Nucleus accumbens (tissue), 56 donors: ENCODE measurements at places on chromosomes 16 and 17.

DNA sequence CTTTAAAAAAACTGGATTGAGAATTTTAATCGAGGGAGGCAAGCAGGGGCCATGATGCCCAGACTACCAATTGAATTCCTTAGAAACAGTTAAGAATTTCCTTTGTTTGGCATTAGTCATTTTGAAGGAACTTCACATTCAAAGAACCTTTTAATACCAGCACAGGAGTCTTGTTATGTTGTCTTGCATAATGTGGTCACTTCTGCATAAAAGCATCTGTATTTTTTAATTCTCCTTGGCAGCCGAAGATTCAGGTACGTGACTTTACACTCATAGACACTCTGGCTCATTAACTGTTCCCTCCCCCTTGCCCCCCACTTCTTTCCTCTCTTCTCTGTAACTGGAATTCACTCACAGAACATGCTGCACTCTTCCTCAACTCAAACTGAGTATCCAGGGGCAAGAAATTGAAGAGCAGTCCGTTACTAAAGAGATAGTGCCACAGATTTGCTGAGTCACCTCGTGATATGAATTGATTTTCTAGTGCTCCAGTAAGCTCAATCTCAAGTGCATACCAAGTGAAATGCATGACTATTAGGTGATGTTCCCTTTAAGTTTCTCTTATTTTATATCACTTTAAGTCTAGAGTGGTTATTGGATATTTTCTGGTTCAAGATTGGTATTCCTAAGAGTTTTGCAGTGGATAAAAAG, 572.2 kb upstream of the SOX9 start:
- DNase-seq, result no peak

DNA sequence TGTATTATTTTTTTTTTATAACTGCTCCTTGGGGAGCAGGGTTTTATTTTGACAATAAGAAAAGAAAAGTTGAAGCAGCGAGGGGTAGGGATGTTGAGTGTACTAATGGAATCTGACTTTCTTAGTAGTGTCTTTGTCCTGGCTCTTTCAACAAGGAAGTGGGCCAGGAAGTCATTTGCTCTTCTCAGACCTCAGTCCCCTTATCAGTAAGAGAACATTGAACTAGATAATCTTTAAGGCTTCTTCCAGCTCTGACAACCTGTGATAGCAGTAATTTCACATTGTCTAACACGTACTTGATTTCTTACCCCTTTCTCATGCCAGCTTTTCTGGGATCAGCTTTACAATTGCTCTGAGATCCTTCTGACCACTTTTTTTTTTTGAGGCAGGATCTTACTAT, 8.3 kb downstream of the LIG3 start:
- DNase-seq, result no peak

- DNase-seq, result no peak
These were observed 3.8 kb upstream of the XYLT1 start for GRCh38 chr16:17474572-17474971.

DNA sequence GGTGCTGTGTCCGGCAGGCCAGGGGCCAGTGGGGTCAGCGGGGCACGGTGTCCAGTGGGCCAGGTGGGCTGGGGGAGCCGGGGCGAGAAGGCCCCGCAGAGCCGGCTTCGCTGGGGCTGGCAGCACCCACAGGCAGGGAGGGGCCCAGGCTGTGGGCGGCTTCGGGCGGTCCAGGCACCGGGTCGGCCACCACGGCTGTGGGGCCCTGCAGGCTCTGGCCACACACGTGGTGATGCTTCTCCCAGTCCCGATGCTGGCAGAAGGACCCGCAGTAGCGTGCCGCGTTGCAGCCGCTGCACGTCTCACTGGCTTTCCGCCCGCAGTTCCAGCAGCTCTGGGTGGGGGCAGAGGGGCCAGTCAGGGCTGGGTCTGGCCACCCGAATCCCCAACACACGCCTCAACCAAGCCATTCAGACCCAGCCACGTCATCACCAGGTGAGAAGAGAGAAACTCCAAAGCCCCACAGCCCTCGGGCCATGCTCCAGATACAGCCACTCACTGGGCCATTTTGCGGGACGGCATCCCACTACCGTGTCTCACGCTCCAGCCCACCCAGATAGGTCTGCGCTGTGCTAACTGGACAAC, 10.6 kb upstream of the PABPN1L start:
- no peak for DNase-seq

- DNase-seq, result no peak
These were observed 797 bp downstream of the HES7 start for GRCh38 chr17:8122924-8123694.
